ENCODE measurements at places on chromosomes 4 and X.
A peak's percentile ranks its signal among the peaks of the same experiment; 100 is the strongest.

- DNase-seq = no peak
Observed at GRCh38 chrX:109728173-109728535, 4.9 kb downstream of the ACSL4 start.

DNA sequence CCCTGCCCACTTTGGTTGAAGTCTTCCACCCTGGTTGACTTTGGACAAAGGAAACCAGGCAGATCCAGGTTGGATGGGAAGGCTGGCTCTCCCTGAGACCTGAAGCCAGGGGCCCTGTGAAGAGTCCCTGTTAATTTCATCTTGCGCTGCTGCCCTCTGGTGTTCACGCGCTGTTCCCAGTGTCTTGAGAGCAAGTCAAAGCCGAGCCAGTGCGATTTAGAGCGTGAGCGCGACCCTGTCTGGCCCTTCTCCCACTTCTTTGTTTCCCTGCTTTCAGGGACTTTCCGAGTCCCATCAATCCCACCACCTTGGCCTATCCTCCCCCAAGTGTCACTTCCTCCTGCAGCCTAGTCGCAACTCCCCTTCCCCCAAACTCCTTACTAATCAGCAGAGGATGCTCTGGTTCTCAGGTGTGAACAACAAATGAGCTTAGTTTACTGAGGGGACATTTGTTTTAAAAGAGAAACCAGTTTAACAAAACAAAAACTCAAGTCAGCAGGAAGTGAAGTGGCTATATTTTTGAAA is 25.8 kb upstream of the CHRNA9 start:
- peak; percentile 89 for DNase-seq

DNA sequence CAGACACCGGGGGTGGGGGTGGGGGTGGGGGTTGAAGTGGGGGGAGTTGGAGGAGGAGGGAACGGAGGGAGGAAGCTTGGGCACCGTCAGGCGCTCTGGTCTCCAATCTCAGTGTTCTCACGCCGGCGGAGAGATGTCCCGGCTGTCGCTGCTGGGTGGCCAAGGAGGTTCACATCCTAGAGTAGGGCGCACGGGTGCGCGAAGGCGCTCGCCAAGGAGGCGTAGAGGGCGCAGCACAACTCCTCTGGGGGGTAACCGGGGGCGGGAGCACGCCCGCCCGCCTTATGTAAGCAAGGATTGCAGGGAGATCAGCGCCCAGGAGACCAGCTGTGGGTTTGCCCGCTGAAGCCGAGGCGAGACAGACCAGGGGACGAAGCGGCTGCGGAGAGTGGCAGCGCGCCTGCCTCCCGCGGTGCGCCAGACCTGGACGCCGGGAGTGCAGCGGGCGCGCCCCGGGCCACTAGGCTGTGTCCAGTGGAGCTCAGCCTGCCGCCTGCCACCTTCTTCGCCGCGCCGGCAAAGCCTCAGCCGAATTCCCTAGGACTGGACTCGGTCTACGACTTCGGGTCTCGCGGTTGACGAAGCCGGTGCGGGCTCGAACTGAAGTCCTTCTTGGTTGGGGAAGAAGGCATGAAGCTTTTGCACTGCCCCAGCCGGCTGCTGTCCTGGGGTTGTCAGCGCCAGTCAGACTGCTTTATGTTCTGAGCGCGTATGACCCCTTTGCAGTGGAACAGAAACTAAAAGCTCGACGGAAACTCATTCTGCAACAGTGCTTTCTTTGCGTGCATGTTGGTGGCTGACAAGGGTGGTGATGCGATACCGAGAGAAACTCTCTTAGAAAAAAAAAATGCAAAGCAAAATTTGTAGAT is 707 bp upstream of the UNC5C start:
- DNase-seq = no peak

GRCh38 chrX:132406106-132406505 is 82.7 kb downstream of the MBNL3 start:
- no peak for DNase-seq

- no peak for DNase-seq
Observed at GRCh38 chrX:63186137-63186536, 165.0 kb downstream of the SPIN4 start.

DNA sequence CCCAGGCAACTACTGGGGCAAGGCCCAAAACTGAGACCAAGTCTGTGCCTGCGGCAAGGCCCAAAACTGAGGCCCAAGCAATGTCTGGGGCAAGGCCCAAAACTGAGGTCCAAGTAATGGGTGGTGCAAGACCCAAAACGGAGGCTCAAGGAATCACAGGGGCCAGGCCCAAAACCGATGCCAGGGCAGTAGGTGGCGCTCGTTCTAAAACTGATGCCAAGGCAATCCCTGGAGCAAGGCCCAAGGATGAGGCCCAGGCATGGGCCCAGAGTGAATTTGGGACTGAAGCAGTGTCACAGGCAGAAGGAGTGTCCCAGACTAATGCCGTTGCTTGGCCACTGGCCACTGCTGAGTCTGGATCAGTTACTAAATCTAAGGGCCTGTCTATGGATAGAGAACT is 2.7 kb downstream of the GPRASP2 start:
- DNase-seq = no peak

DNA sequence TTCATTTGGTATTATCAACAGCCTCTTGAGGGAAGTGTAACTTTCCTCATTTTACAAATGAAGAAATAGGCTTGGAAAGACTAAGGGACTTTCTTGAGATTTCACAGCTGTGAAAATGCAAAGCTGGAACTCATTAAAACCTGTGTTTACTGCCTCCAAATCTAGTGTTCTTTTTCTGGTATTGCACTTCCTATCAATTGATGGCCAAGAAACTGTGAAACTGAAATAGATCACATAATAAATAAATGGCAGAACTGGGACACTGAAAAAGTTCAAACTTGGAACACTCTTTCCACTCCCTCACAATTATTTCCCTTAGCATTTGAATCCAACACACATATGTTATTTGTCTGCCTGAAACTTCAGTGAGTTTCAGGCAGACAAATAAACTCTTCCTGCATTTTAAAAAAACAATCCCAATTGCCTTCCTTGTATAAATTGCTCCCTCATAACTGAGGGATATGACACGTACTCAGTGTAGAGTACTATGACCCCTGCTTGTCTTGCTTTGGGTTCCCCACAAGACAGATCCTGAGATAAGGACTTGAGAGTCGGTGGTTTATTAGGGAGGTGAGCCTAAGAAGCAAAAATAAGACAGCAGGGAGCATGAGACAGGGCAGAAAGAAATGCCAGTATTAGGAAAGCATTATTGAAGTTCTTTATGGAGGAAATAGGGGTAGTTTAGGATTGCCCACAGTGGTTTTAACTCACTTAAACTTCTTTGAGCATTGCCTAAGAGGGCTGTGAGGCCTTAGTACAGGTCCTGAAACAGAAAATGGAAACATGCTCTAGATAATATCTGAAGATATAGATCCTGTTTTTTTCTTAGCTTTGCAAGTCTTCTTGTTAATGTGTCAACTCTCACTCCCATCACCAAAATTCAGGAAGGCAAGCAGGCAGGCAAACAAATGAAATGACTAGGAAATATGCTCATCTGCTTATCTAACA is 33.9 kb downstream of the RTL3 start:
- DNase-seq = no peak

GRCh38 chr4:2833671-2834000 is 10.0 kb upstream of the ADD1 start:
- no peak for DNase-seq

GRCh38 chrX:18674788-18675735 is 3.2 kb upstream of the RS1 start:
- peak; percentile 48 for DNase-seq

DNA sequence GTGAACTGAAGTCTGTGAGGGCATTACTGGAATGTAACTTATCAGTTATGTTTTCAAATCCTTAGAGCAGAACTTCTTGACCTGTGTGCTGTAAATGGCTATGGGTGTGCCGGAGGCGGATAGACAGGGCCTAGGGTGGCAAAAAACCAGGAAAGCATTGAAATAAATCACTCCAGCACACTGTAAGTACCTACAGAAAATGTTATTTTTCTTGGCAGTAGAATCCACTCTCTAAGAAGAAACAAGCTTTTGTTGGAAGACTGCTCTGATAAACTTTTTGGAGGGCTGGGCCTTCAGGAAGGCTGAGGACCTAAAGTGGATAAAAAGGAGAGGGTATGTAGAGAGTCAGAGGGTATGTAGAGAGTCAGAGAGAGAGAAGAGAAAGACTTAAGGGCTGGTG is 14.9 kb downstream of the CPE start:
- no peak for DNase-seq

GRCh38 chr4:188976644-188977115 is 837.4 kb downstream of the TRIML1 start:
- no peak for DNase-seq

DNA sequence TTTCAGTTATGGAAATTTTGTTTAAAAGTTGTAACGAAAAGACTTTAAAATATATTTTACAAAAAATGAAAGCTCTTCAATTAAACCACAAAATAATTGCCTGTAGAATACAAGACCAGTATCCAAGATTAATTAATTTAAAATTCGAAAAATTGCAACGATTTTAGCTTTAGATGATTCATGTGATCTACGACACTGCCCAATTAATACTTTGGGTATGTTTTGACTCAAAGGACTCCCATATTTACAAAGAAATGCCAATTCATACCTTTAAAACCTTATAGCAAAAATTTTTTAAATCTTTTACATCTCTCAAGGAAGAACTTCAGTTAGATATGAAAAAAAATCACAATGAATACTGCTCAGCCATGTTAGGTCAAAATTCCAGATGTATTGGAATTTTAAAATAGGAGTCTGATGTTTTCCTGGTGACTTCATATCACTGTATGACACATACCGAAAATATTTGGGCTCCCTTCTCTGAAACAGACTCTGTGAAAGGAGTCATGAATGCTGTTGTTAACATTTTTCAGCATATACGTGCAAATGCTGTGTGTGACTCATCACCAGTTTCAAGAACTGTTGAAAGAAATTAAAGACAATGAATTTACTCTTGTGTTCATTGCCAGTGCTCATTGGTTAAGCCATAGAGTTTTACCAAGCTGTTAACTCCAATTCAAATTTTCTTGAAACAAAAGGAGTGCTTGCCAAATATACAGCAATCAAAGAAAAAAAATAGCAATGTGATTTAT is 13.8 kb upstream of the SMS start:
- no peak for DNase-seq

DNA sequence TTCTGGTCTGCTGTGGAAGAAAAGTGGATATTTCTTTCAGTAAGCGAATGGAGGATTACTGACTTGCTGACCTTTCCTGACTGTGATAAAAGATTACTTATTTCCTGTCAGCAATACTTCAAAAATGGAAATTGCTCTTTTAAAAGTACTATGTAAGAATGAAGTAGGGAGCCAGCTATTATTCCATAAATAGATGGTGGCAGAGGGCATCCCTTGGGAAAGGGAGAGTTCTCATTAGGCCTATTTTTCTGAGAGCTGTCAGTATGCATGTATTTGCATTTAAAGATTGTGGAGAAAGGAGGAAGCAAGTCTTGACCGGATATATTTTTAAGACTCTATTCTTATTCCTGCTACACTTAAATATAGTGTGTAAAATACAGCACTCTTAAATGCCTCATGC is 37.2 kb downstream of the TMEM47 start:
- no peak for DNase-seq

GRCh38 chr4:6573986-6574746 is 823 bp upstream of the MAN2B2 start:
- no peak for DNase-seq

DNA sequence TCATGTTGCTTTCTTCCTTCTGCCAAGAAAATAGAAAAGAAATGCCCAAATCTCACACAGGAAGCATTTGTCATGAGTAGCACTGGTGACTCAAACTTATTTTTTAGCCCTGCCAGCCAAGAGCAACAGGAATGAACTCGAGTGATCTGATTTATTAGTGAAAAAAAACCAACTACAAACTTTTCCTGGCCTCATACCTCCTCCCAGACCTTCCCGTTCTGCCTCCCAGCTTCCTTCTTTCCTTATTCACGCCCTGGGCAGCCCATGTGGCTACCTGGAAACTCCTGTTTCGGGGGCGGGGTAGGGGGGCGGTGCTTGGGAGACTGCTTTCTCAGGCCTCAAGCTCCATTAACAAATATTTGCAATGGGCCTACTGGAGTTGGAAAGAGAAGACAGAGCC is 178.5 kb downstream of the NHS start:
- DNase-seq = no peak

DNA sequence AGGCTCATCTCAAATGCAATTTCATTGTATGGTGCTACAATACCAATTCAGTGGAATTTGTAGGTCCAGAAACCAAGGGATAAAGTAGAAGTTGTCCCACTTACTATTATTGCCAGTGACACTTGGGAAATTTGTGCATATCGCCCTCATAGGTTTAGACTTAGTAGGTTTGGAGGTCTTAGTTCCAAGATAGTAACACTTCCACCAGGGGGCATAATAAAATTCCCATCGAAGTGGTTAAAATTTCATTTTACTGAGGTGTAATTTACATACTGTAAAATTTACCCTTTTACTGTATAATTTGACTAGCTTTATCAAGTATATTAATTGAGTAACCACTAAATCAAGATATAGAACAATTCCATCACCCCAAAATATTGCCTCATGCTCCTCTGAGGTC is 174.6 kb downstream of the INPP4B start:
- DNase-seq = no peak

- DNase-seq = no peak
Observed at GRCh38 chr4:156672492-156673305, 298.9 kb downstream of the PDGFC start.

DNA sequence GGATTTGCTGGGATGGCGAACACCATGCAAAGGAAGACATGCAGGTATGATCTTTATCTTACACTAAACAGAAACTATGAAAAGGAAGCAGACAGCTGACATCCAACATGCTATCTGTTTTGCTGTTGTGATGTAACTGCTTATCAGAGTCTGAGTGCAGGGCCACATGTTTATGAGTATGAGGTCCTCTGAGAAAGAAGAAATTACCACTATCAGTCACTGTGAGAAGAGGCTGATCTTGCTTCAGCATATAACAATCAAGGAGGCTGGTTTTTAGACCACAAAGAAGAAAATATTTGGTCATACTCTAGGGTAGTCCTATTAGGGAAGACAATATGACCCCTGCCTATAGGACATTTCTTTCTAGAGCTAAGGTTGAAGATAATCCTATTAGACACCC is 18.5 kb downstream of the CLGN start:
- DNase-seq = no peak

DNA sequence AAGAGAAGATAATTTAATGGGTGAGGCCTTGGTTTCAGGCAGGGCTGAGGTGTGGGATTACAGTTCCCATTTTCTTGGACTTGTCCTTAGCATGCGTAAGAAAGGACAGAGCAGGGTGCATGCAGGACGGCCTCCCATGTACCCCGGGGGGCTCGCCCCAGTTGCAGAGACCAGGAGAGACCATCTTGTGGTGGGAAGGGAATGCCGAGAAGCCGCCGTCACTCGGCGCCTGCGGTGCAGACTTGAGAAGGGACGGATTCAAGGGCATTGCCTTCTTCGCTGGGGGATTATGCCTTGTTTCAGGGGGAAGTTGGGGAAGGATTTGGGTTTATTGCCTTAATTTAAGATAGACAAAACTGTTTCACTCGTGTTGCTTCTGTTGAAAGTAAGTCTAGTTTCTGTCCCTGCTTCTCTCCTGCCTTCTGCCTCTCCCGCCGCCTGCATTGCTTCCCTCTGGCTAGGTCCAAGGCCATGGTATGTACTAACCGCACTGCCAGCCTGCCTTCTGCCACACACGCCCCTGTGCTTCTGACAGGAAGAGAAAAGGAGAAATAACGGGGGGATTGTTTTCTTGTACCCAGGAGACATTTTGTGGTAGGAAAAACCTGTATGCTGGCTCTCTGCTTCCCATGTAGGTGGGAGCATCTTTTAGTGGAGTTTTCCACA is 175.9 kb downstream of the DCLK2 start:
- DNase-seq = no peak
